ENCODE measurements at places on chromosomes 3 and 15. TPM values are rescaled to one million over a fixed set of nuclear protein-coding genes. Genes with fewer than 3 reads are reported as not detected.

ZNF770 gene
- 83.9 TPM for polyA plus RNA-seq

ZNF710 gene
- not detected for polyA plus RNA-seq

TMEM207 gene
- polyA plus RNA-seq = not detected

RBP2 gene
- not detected for polyA plus RNA-seq

LTF gene
- not detected for polyA plus RNA-seq

PRR20G gene
- polyA plus RNA-seq = not detected

TRPM1 gene
- 0.39 TPM for polyA plus RNA-seq

GOLGA6A gene
- polyA plus RNA-seq = not detected

TGM4 gene
- polyA plus RNA-seq = not detected

All from Purkinje cell (primary cell).